ENCODE measurements at places on chromosomes 2 and 18.

DNA sequence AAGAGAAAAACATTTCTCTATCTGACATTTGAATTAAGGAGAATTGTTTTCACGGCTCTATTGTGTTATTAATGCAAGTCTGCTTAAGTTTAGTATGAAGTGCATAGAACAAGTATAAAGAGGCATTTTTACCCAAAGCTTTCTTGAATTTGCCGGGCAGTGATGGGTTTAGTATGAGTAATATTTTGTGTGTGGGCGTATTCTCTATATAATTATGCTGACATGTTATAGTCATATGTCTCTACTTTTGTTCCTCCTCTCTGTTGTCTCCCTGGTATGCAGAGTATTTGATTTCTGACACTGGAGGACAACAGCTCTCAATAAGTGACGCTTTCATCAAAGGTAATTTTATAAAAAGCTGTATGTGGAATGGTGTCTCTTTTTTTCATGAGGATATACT lies 45.9 kb downstream of the PIKFYVE start:
- peak; percentile 46 for DNase-seq

DNA sequence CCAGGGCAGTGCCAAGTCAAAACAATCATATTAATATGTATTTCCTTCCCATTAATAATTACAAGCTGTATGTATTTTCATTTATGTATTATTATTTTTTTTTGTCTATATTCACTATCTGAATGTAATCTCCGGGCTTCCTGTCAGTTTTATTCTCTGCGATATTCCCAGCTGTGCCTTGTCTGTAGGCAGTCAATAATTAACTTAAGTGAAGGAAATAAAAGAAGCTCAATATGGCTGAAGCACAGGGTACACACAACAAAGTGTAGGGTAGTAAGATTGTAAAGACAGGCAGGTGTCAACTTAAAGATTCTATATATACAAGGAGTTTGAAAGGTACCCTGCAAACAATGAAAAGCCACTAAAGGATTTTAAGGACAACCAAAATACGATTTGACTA lies 122.9 kb downstream of the ROCK1 start:
- no peak for DNase-seq

GRCh38 chr2:105697781-105698449 lies 46.8 kb upstream of the NCK2 start:
- no peak for DNase-seq

DNA sequence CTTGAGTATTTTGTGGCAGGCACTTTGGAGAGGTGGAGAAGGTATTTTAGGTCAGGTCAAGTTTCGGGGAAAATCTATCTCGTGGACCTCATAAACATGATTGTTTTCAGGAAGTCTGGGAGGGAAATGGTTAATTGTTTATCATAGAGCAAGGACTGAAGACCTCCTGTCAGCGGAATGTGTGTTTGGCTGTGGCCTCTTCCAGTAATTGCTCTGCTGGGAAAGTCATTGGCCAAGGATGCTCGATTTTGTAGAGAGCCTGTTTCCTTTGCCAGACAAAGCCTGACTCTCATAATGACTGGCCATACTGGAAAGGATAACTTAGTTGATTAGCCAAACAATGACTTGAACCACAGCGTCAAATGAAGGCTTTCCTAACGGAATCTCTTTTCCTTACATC lies 30.0 kb downstream of the IL1R2 start:
- DNase-seq, result no peak

- DNase-seq, result no peak
Observed at GRCh38 chr2:189528617-189529016, 52.0 kb downstream of the SLC40A1 start.

DNA sequence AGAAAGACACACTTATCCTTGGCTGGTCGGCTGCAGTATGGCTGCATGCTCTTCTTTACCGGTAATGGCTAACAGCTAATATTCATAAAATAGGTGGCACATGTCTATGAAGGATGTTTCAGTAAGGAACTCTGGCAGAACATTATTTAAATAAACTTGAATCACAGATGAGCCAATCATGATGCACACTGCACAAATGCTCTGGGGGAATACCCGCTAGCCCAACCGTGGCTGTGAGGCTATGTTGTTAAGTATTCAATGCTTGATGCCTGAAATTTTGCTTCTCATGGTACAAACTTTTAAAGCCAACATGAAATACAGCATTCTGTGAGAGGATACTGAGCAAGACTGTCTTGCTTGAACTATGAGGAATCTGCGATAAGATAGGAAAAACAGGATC lies 505.8 kb downstream of the ZEB2 start:
- DNase-seq, result no peak

DNA sequence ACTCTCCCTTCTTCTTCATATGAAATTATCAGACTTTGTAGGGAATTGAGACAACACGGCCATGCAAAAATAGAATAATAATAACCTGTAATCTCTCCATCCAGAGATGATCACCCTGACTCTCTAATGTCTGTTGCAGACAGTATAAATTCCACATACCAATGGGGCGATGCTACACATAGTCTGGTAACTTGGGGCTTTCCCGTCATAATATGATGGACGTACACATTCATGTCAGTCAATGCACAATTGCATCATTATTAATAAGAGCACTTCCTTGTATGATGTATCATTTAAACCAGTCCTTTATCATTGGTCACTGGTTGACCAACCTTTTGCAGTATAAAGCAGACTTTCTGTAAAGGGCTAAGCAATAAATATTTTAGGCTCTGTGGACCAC lies 39.5 kb upstream of the SCLY start:
- DNase-seq, result no peak

- DNase-seq, result no peak
Observed at GRCh38 chr18:39692367-39693015, 2126.9 kb upstream of the CELF4 start.

DNA sequence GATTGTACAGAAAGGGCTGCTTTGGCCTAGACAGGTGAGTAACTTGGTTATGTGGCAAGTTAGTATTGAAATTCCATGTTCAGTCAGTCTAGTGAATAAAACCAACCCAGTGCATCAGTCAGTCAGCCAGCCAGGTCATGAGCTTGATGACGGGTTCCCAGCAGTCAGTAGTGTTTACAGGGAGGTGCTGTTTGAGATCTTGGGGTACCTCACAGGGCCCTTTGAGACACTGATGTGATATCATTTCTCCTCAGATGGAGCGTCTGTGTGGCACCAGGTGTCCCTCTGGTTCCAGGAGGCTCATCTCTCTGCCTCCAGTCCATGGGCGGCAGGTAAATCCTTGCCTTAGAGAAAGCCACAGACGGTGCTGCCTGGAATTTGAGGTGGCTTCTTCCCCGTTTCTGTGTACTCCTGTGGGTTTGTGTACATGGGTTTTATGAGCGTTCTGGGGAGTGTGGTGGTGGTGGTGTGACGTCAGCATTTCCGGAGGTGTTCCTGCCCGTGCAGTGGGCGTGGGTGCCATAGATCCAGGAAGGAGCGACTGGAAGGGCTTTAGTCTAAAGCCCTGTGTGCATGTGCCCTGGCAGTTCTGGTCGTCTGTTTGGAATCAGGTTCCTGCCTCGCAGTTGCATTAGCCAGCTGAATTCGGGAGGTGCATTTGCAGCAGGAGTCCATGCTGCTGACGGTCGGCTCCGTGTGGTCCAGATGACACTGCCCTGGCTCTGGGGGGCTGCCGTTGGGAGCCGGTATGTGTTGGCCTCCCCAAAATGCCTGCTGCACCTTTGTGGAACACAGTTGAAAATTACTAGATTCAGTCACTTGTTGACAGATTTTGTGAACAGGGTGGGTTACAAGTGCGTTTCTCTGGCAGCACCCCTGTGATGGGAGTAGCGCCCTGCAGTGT lies 2.1 kb downstream of the CTDP1 start:
- no peak for DNase-seq

- no peak for DNase-seq
Observed at GRCh38 chr18:54712758-54713157, 115.5 kb upstream of the RAB27B start.

- no peak for DNase-seq
Observed at GRCh38 chr2:218513676-218514075, 54.5 kb downstream of the USP37 start.

- no peak for DNase-seq
Observed at GRCh38 chr2:214127170-214127569, 283.7 kb upstream of the VWC2L start.

GRCh38 chr2:84175340-84175739 lies 283.7 kb downstream of the SUCLG1 start:
- DNase-seq, result no peak

- peak; percentile 57 for DNase-seq
Observed at GRCh38 chr2:44616667-44617155, 255.0 kb downstream of the CAMKMT start.

GRCh38 chr2:145757503-145758246 lies 1237.8 kb upstream of the ZEB2 start:
- DNase-seq, result no peak

DNA sequence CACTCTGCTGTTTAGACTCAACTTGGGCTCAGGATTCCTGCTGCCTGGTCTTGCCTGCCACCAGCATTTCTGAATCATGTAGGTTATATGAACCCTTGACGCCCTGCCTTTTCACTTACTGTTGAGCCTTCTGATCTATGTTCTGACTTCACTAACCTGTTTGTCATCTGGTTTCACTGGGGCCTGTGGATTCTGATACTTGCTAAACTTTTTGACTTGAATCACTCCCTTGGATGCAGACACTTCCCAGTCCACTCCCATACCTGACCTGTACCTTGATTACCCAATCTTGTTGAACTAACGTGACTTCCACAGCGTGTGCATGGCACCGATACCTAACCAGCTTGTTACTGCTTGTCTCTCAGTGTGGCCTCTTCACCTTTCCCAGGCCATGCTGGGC lies 35.6 kb upstream of the SPAG16 start:
- no peak for DNase-seq

DNA sequence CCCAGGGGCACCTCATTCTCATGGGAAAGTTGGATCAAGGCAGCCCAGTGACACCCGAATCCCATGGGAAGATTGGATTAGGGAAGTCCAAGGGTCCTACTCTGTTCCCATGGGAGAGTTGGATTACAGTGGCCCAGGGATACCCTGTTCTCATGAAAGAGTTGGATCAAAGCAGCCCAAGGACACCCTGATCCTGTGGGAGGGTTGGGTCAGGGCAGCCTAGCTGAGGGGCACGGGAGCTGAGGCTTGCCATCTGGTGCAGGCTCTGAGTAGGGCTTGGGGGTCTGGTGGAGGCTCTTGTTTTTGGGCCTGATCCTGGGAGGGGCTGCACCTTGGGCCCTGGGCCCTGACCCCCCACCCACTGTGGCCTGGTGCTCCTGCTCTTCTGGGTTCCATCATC lies 87.1 kb downstream of the ACKR3 start:
- no peak for DNase-seq

- DNase-seq, result no peak
Observed at GRCh38 chr18:78376046-78376445, 603.6 kb upstream of the SALL3 start.

GRCh38 chr2:167198576-167198975 lies 310.3 kb downstream of the XIRP2 start:
- DNase-seq, result no peak

GRCh38 chr2:132974467-132975095 lies 304.6 kb upstream of the LYPD1 start:
- DNase-seq, result no peak

- DNase-seq, result no peak
Observed at GRCh38 chr2:134086594-134087219, 167.2 kb upstream of the MGAT5 start.

- peak; percentile 32 for DNase-seq
Observed at GRCh38 chr2:212727751-212728150, 189.1 kb upstream of the ERBB4 start.

DNA sequence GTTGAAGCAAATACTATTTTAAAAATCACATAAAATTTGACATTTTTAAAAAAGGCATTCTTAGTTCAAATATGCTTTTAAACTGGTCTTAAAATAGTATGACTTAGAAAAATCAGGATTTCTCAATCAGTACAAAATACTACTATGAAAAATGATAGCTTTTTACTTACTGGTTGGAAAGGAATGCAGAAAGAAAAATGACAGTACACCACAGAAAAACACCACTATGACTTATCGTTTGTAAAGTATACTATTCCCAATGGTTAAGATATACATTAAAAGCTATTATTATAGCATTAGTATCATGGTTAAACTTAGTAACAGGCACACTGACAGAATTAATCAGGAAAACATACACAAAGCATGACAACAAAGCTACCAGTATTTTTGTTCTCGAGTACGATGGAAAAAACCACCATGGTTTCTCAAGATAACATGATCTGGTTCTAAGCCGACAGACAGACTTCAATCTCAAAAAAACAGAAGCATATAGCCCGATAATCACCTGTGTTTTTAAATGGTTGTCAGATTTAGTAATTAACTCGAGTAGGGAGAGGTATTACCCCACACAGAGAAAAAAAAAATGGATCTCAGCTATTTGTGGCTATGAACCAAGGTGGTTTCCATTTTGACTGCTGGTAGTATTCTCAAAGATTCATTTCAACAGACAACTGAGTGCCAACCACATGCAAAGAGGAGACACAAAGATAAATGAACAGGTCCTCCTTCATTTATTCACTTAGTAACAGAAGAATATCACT lies 39.1 kb downstream of the CUL3 start:
- DNase-seq, result peak; percentile 34

GRCh38 chr2:23559561-23560239 lies 174.7 kb downstream of the KLHL29 start:
- no peak for DNase-seq

GRCh38 chr2:128498589-128498988 lies 179.9 kb upstream of the HS6ST1 start:
- DNase-seq, result no peak

- no peak for DNase-seq
Observed at GRCh38 chr18:69819460-69819859, 128.2 kb downstream of the CD226 start.

GRCh38 chr2:198438331-198438730 lies 633.9 kb downstream of the PLCL1 start:
- DNase-seq, result no peak

- no peak for DNase-seq
Observed at GRCh38 chr2:142734231-142734630, 143.2 kb upstream of the KYNU start.

- no peak for DNase-seq
Observed at GRCh38 chr18:61019338-61020301, 313.6 kb upstream of the CDH20 start.

- DNase-seq, result no peak
Observed at GRCh38 chr2:21233194-21233593, 109.4 kb downstream of the TDRD15 start.

GRCh38 chr18:58190842-58191530 lies 147.0 kb downstream of the NEDD4L start:
- DNase-seq, result no peak

Data from GM13977 (cell line).